NCI-H2081 treated with DMSO at 0.1 percent for 48 hours (cell line): ENCODE measurements at places on chromosomes 7 and 10.

DNA sequence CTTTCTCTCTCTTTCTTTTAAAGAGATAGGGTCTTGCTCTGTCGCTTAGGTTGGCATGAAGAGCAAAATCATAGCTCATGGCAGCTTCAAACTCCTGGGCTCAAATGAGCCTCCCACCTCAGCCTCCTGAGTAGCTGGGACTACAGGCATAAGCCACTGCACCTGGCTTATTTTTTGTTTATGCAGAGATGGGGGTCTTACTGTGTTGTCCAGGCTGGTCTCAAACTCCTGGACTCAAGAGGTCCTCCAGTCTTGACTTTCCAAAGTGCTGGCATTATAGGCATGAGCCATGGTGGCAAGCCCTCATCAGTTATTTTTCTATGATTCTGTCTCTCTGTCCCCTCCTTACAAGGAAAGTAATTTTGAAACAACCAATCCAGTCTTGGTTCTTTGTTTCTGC is 1.1 kb upstream of the BAG3 start:
- DNase-seq: no peak

DNA sequence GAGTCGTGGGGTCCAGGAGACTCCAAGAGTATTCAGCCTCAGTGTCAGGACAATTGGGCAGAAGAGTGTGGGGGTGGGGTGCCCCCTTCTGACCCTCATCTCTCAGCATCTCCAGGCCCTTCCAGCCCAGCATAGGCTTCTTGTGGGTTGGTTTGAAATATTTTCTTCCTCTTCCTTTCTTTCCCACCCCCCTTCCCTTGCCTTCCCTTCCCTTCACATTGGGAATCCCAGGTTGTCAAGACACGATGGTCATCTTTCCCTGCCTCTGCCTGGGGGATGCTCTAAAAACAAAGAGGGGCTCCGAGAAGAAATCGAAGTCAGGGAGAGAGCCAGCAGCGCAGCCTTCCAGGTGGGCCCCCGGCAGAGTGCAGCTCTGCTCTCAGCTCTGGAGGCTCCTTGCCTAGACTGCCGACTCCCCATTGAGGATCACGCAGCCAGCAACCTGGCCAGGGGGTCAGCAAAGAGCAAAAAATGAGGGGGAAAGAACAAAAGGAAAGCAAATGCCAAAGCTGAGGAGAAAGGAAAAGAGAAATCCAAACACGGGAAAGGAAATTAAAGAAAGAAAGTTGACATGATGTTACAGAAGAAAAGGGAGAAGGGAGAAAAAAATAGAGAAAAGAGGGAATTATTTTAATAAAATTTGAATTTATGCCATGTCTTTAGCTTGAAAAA is 1.5 kb downstream of the PAX2 start:
- no peak for DNase-seq

- DNase-seq: no peak
These were observed 13.4 kb upstream of the CRYGN start for GRCh38 chr7:151453326-151453791.

- no peak for DNase-seq
These were observed 137.3 kb downstream of the SEMA3C start for GRCh38 chr7:80781561-80781979.

- DNase-seq: no peak
These were observed 81.8 kb downstream of the PTPRZ1 start for GRCh38 chr7:121954803-121955202.

DNA sequence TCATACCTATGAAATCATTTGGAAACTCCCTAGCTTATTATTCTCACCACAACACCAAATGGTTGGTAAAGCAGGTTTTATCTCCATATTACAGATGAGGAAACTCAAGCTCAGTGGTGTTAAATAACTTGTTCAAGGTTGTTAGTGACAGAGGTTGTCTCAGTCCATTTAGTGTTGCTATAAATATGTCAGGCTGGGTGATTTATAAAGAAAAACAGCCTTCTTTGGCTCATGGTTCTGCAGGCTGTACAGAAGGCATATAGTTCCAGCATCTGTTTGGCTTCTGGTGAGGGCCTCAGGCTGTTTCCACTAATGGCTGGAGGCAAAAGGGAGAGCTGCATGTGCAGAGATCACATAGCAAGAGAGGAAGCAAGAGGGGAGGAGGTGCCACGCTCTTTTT is 96.6 kb downstream of the ZNF438 start:
- DNase-seq: no peak

- DNase-seq: no peak
These were observed 19.0 kb downstream of the TES start for GRCh38 chr7:116229366-116229765.

DNA sequence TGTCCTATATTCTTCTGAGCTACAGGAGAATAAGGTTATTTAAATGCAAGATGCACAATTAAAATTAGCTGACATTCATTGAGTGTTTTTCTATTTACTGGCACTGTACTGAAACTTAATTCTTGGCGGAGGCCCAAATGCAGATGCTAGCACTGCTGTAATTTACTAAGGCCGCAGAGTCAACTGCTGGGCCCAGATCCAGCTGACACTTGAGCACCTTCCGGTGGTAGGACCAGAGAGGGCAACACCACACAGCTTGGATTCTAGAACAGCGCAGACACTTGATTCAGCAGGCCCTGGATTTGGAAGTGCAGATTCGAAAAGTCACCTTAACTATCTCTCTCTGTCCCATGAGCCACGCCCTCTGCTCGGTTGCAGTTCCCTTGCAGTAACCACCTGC is 228.6 kb upstream of the TMEM72 start:
- no peak for DNase-seq

GRCh38 chr7:13466874-13467547 is 522.5 kb downstream of the ETV1 start:
- DNase-seq: no peak

DNA sequence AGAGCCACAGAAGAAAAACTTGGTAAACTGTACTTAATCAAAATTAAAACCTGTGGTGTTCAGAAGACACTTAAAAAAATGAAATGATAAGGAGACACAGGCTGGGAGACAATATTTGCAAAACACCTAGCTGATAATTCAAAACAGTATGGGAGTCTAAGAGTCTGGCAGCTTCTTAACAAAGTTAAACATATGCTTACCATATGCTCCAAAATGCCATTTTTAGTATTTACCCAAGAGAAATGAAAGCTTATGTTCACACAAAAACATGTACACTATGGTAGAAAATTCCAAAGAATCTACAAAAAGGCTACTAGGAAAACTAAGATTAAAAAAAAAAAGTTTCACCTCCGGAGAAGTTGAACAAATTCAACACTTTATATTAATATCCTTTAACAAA is 48.6 kb downstream of the ITGB1 start:
- no peak for DNase-seq

GRCh38 chr10:125816548-125816947 is 6.5 kb downstream of the UROS start:
- DNase-seq: no peak

DNA sequence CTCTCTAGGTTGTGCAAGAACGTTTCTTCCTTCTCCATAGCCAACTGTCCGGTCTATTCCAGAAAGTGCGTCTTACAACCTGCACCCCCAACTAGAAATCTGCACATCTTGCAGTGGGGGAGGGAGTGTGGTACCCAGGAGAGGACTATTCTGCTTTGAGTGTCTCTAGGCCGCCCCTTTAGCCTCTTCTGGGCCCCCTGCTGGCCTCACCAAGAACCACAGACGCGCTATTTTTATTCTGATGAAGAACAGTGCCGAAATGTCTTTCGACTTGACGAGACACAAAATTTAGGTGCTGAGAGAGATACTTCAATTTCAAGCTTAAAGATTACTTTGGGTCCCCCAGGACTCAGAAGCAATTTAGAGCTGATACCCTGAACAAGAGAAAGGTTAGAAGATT is 1.0 kb downstream of the CNPY1 start:
- no peak for DNase-seq

- DNase-seq: no peak
These were observed 89.8 kb downstream of the CREM start for GRCh38 chr10:35216303-35216905.

DNA sequence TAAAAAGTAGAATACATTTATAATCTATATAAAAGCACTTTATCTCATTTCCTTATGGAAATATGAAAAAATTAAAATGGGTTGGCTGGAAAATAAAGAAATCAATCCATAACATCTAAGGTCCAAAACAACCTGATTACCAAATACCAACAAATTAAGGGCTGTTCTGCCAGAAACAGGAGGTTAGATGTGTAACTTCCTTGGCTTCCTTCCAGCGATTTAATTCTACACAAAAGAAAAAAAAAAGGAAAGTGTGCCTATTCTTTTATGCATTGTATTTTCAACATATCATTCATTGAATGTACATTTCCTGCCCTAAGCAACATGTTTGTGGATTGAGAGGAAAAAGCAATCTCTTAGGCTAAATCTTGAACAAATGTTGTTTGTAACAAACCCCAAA is 36.2 kb upstream of the USP6NL start:
- DNase-seq: no peak

DNA sequence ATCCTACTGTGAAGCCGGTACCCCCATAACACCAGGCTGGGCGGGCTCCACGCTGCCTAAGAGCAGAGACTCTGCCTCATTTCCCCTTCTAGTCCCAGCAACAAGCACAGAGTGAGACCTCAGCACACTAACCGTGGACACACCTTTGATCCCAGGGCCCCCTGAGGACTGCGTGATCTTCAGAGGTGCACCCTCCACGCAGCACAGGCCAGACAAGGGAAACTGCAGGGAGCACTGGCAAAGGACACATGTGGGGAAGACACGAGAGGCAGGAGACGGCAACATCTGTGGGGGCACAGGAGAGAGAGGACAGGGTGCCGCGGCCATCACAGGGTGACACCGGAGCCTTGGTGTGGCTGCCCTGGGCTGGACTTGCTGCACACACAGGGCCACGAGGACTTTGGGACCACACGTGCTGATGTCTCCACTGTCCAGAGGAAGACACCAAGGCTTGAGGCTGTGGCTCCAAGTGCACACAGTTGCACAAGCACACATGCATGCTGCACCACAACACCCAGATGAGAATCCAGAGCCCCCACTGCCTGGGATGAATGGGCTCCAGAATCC is 128.8 kb downstream of the PTPRN2 start:
- DNase-seq: no peak

DNA sequence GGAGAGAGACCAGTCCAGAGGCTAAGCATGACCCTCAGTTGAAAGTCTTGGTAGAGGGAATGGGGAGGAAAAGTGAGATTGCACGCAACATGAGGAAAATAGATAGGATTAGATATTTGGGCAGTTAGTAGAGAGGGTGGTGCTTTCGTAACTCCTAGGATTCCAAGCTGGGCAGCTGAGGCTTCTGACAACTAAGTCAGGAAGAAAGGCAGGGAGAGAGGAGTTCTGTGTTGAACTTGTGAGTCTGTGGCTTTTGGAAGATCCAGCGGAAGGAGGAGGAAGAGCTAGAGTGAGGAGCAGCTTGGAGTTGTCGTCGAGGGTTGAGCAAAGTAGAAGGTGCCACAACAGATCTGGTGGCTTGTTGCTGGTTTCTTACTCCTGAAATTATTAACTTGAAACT is 21.8 kb downstream of the CUL1 start:
- DNase-seq: no peak

- DNase-seq: no peak
These were observed 152.8 kb downstream of the GNAT3 start for GRCh38 chr7:80359029-80359428.

GRCh38 chr10:97684866-97685394 is 2.1 kb downstream of the AVPI1 start:
- DNase-seq: no peak

DNA sequence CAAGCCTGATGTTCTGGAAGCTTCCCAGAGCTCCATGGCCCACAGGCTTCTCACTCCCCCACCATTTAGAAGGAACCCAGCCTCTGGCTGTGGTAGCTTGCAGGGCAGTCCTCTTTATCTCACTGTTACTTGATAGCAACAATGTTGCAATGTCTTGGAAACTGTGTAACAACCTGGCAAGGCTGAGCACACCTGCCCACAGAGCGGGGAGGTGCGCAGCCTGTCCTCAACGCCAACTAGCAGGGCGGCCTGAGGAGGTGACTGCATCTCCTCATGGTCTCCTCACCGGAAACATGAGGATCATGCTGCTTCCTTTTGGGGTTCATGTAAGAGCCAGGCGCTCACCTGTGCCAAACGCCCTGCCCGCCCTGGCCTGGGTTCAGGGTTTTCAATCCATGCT is 43.7 kb upstream of the INSIG1 start:
- no peak for DNase-seq

DNA sequence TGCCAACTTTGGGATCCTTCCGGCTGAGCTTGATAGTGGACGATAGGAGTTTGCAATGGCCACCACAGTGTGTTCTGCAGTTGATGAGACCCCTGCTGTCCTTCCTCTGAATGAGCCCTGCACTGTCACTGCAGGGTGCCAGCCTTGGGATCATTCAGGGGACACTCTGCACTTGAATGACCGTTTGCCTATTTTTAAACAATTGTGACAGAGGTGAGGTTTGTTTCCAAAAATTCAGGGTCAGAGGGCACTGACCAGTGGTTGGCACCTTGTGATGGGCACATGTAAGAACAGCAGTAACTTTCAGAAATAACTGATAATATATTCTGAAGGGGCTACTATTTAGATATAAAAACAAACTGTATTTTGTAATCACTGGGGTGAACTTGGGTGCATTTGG is 48.5 kb upstream of the ADARB2 start:
- no peak for DNase-seq

DNA sequence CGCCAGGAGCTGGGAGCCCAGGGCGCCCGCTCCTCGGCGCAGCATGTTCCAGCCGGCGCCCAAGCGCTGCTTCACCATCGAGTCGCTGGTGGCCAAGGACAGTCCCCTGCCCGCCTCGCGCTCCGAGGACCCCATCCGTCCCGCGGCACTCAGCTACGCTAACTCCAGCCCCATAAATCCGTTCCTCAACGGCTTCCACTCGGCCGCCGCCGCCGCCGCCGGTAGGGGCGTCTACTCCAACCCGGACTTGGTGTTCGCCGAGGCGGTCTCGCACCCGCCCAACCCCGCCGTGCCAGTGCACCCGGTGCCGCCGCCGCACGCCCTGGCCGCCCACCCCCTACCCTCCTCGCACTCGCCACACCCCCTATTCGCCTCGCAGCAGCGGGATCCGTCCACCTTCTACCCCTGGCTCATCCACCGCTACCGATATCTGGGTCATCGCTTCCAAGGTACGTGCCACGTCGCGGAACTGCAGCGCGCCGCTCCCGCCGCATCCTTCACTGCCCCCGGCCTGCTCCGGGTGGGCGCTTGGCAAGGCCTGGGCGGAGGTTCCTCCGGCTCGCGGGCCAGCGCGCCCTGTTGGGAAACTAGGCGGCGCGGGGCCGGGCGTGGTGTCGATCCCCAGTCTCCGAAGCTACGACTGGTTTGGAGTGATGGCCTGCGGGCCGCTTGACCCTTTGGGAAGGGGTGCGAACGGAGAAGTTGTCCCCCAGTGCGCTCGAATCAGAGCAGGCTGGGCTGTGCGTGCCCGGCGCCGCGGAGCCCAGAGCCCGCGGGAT is 868 bp downstream of the EMX2 start:
- no peak for DNase-seq

DNA sequence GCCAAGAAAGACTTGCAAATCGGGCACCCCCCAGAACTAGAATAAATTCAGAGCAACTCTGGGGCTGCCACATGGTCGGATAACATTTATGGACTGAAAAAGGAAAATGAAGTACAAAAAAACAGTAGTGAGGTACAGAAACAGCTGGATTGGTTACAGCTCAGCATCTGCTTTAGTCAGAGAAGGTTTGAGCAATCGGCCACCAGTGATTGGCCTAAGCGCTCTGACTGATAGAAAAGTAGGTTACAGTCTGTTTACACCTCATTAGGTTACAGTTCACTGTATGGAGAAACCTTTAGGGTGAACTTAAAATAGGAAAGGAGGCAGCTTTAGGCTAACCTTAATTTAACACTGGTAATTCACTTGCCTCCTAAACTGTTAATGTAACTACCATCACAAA is 102.0 kb upstream of the DKK1 start:
- DNase-seq: no peak

- no peak for DNase-seq
These were observed 39.4 kb upstream of the NPFFR1 start for GRCh38 chr10:70323138-70323696.

- no peak for DNase-seq
These were observed at the start of gene CPA4 for GRCh38 chr7:130292682-130293257. CPA4 (plus strand) TSS chr7:130293161; CDS start chr7:130293181, 20 bp downstream.
